Body of pancreas (tissue), 4 donors: ENCODE measurements at places on chromosomes 6 and 20. TPM values are rescaled to one million over a fixed set of nuclear protein-coding genes. Genes with fewer than 3 reads are reported as not detected.

DNA sequence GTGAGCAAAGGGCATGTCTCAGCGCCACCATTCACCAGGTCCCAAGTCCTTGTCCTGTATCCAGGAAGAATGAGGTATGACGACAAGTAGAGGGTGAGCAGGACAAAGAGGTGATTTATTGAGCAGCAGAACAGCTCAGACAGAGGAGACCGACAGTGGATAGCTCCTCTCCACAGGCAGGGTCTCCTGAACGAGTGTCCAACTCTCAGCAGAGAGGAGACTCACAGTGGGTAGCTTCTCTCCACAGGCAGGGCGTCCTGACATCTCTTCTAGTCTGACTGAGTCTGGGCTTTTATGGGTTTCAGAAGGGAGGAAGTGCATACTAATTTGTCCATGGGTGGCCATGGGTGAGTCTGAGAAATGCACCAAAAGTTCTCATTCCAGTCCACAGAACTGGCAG is 204.7 kb downstream of the ANKRD60 start:
- H3K27ac ChIP-seq: no peak overlapping the region
- no peak for DNase-seq
- no peaks in the 10 kb centered on the region for H3K27me3 ChIP-seq
- no peaks in the 10 kb centered on the region for H3K36me3 ChIP-seq
- H3K4me3 ChIP-seq: no peak overlapping the region

SRC gene
- 25.9 TPM for total RNA-seq

- H3K27ac ChIP-seq: no peak overlapping the region
- H3K27me3 ChIP-seq: no peaks in the 10 kb centered on the region
- no peaks in the 10 kb centered on the region for H3K4me1 ChIP-seq
- H3K36me3 ChIP-seq: no peaks in the 10 kb centered on the region
- no peak overlapping the region for H3K4me3 ChIP-seq
Observed at GRCh38 chr6:124721331-124721730, 240.9 kb upstream of the RNF217 start.

OR2H1 gene
- not detected for total RNA-seq
